Naive thymus-derived CD4-positive, alpha-beta T cell (primary cell): ENCODE measurements at places on chromosomes 4 and X.

DNA sequence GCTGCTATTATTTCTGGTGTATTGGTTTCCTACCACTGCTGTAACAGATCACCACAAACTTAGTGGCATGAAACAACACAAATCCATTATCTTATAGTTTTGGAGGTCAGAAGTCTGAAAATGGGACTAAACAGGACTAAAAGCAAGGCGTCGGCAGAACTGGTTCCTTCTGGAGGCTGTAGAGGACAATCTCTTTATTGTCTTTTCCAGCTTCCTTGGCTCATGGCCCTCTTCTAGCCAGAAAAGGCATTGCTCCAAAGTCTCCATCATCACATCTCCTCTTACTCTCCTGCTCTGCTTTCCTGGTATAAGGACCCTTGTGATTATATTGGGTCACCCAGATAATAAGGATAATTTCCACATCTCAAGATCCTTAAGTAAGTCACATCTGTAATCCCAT, 121.9 kb downstream of the CLCN4 start:
- no peak for DNase-seq

DNA sequence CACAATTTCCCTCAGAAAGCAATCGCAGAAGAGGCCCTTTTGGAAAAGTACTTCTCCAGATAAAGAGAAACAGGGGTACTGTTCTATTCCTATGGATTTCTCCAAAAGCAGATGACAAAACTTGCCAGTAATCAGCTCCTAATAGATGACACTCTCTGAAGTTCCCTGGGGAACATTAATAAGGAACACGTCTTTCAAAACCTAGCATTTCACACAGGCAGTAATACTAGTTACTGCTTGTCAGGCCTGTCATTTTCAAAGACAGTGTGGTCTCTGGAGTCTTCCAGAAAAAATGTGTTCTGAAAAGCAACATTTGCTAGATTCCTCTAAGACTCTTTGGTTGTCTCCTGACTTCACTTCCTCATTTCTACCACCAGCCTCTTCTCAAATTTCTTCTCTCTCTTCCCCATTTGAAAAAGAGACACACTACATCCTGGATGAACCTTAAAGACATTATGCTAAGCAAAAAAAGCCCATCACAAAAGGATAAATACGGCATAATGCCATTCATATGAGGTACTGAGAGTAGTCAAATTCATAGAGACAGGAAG, 47.3 kb downstream of the CHRDL1 start:
- no peak for DNase-seq

DNA sequence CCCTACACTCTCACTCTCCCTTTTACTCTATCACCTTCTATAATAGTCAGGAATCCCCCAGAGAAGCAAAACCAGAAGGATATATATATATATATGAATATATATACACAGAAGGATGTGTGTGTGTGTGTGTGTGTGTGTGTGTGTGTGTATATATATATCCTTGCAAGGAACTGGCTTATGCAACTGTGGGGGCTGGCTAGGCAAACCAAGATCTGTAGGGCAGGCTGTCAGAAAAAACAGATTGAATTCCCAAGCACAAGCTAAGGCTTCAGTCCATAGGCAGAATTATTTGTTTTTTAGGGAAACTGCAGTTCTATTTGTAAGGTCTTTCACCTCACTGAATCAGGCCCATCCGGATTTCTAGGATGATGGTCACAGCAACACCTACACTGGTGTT, 13.0 kb upstream of the KLHL2 start:
- DNase-seq: no peak

- no peak for DNase-seq
Measured at GRCh38 chr4:15878011-15878410, 60.5 kb downstream of the FGFBP1 start.

GRCh38 chr4:40916880-40917279, 167.1 kb downstream of the NSUN7 start:
- DNase-seq: no peak

DNA sequence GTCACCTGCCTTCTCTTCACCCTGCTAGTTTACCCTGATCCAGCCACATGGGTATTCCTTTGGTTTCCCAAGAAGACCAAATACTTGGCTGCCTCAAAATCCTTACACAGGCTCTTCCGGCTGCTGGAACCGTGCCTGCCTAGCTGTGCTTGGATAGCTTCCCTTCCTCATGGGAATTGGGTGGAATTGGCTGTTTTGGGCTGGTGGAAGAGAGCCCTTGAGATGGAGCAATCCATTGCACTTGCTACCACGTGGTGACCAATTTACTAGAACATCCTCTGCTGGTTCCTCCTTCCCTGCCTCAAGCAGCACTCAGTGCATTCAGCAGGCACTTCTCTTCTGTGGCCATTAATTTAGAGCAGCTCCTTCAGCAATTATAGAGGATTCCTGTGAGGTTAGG, 119.3 kb upstream of the AP1S2 start:
- DNase-seq: no peak

GRCh38 chr4:73822389-73822788, 14.1 kb upstream of the CXCL6 start:
- DNase-seq: no peak

DNA sequence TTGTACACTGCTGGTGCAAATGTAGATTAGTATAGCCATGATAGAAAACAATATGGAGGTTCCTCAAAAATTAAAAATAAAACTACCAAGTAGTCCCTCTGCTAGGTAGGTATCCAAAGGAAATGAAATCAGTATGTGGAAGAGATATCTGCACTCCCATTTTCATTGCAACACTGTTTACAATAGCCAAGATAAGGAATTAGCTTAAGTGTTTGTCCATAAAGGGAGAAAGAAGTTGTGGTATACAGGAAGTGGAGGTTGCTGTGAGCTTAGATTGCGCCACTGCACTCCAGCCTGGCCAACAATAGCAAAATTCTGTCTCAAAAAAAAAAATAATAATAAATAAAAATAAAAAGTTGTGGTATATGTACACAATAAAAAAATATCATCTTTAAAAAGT, 325.0 kb upstream of the EMCN start:
- DNase-seq: no peak

DNA sequence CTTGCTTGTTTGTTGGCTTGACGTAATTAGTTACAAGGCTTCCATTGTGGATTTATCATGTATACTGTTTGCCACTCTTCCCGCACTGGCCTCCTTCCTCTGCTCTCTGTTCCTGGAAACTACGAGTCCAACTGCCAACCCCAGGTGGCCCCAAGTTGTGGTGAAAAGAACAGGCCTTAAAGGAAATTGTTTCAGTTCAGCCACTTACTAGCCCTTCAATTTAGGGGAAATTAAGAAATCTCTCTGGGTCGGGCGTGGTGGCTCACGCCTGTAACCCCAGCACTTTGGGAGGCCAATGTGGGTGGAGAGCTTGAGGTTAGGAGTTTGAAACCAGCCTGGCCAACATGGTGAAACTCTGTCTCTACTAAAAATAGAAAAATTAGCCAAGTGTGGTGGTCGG, 28.0 kb downstream of the RBM47 start:
- no peak for DNase-seq

GRCh38 chr4:77564231-77564630, 41.4 kb upstream of the CXCL13 start:
- DNase-seq: no peak

DNA sequence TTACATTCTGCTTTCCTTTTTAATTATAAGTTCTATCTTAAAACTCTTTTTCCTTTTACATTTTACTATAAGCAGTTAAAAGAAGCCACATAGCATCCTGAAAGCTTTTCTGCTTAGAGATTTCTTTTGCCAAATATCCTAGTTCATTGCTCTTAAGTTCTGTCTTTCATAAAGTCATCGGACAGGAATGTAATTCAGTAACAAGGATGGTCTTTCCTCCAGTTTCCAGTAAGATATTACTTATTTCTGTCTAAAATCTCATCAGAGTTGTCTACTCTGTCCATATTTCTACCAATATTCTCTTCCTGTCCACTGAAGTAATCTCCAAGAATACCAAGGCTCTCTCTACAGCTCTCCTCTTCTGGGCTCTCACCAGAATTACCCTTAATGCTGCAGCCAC, 37.5 kb upstream of the ADH1C start:
- no peak for DNase-seq

DNA sequence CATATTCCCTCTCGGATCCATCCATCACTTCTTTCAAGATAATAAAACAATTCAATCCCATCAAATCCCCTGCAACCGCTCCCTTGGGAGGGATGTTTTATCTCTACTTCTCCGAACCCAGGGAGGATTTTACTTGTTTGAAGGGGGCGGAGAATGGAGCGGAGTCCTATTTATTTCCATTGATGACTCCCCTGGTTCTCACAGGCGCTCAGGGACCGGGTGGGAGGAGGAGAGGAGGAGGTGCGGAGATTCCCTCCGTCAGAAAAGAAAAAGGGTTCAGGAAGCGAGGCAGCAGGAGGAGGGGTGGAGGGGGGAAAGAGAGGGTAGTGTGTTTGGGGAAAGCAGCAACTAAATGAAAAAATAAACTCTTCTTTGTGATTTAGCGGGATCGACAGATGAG, 2.1 kb downstream of the NDNF start:
- DNase-seq: no peak

GRCh38 chrX:63743596-63743995, 41.4 kb downstream of the ARHGEF9 start:
- no peak for DNase-seq

- DNase-seq: no peak
Measured at GRCh38 chr4:32219306-32220075, 1499.3 kb downstream of the PCDH7 start.

GRCh38 chr4:85760511-85760910, 285.6 kb downstream of the ARHGAP24 start:
- no peak for DNase-seq

- DNase-seq: no peak
Measured at GRCh38 chr4:48939785-48940184, 33.2 kb upstream of the OCIAD2 start.

GRCh38 chr4:51830156-51830720, 12.7 kb upstream of the DCUN1D4 start:
- DNase-seq: no peak

- no peak for DNase-seq
Measured at GRCh38 chr4:6470502-6471306, 1.7 kb downstream of the PPP2R2C start.

GRCh38 chrX:140050906-140051305, 85.6 kb upstream of the CXorf66 start:
- DNase-seq: no peak

DNA sequence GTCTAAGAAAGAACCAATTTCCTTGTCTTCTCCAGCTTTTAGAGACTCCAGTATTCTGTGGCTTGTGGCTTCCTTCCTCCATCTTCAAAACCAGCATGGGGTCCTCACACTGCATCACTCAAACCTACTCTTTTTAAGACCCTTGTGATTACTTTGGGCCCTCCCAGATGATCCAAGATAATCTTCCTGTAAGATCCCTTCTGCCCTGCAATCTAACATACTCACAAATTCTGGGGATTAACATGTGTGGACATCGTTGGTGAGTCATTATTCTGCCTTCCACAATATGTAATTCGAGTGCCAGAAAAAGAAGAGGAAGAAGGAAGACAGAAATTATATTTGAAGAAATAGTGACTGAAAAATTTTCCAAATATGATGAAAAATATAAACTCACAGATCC, 47.9 kb downstream of the BEND4 start:
- DNase-seq: no peak

- DNase-seq: no peak
Measured at GRCh38 chr4:913280-913618, 18.9 kb downstream of the GAK start.

DNA sequence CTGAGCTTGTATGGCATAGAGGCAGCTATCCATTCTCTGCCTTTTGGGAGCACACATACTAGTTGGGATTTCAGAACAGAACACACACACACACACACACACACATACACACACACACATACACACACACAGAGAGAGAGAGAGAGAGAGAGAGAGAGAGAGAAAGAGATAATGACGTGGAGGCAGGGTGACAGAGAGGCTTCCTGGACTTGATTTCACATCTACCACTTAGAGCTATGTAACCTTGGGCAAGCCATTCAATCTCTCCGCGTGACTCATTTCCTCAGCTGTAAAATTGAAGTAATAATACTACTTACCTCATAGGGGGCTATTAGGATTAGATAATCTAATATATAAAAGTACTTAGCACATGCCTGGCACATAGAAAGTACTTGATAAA, 12.3 kb upstream of the GRIA3 start:
- DNase-seq: no peak

- no peak for DNase-seq
Measured at GRCh38 chrX:117835034-117835433, 281.6 kb downstream of the KLHL13 start.

GRCh38 chrX:140091125-140091886, 126.0 kb upstream of the CXorf66 start:
- no peak for DNase-seq

DNA sequence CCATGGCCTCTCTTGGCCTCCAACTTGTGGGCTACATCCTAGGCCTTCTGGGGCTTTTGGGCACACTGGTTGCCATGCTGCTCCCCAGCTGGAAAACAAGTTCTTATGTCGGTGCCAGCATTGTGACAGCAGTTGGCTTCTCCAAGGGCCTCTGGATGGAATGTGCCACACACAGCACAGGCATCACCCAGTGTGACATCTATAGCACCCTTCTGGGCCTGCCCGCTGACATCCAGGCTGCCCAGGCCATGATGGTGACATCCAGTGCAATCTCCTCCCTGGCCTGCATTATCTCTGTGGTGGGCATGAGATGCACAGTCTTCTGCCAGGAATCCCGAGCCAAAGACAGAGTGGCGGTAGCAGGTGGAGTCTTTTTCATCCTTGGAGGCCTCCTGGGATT, 8.0 kb downstream of the CLDN2 start:
- no peak for DNase-seq

GRCh38 chr4:110849461-110849860, 226.6 kb upstream of the PITX2 start:
- DNase-seq: no peak

DNA sequence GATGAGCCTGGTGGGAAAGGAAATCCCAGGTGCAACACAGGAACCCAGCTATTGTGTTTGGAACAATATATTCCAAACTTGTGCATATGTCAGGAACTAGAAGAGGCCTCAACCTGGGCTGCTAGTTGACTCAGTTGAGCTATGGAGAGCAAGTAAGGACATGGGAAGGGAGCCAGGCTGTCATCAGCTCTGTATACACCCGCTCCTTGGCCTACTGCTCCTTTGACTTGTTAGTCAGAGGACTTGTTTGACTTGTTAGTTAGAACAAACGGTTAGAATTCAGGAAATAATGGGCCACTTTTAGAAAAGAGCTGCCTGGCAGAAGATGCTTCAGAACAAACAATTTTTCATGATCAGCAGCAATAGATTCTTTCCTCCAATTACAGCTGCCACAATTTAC, 76.4 kb downstream of the CBLL2 start:
- no peak for DNase-seq
